Fibroblast of skin of left quadriceps (primary cell): ENCODE measurements at places on chromosomes 11 and 22.

- DNase-seq, result no peak
Measured at GRCh38 chr11:62345861-62346260, 8.6 kb downstream of the ASRGL1 start.

GRCh38 chr11:34600339-34601084 lies 20.4 kb upstream of the EHF start:
- no peak for DNase-seq

DNA sequence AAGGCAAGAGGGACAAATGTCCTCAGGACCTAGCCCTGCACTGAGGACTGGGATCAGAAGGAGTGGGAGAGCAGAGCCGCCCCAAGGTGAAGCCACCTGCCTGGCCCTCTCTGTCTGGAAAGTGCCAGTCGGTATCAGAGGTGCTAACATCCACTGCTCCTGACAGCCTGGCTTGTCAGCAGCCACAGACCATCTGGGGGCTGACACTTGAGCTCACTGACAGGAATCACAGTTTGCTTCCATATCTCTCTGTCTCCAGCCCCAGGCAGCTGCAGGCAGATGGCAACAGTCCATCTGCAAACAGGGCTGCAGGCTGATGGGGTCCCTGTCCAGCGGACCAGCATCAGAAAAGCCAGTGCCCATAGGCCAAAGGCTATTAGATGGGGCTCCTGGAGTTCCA lies 5.5 kb downstream of the OPCML start:
- DNase-seq, result no peak

GRCh38 chr11:72413914-72414628 lies 20.3 kb downstream of the CLPB start:
- peak; percentile 38 for DNase-seq

- DNase-seq, result no peak
Measured at GRCh38 chr11:19672586-19673206, 39.9 kb upstream of the NAV2 start.

- no peak for DNase-seq
Measured at GRCh38 chr11:131977231-131977630, 606.8 kb downstream of the NTM start.

DNA sequence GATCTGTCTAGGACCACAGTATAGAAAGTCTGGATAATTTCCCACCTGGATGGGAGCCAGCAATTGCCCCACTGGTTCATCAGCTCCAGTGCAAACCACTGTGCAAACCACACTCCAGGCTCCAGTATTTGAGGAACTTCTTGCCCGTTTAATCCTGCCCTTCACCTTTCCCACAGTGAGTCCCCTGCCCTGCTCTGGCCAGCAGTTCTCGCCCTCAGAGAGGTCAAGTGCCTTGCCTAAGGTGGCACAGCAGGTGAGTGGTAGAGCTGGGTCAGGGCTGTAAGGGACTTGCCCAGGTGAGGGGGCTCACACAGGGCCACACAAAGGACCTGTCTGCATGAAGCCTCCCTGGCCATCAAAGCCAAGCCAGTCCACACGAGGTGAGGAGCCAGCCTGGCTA lies 24.1 kb downstream of the MS4A10 start:
- DNase-seq, result no peak

DNA sequence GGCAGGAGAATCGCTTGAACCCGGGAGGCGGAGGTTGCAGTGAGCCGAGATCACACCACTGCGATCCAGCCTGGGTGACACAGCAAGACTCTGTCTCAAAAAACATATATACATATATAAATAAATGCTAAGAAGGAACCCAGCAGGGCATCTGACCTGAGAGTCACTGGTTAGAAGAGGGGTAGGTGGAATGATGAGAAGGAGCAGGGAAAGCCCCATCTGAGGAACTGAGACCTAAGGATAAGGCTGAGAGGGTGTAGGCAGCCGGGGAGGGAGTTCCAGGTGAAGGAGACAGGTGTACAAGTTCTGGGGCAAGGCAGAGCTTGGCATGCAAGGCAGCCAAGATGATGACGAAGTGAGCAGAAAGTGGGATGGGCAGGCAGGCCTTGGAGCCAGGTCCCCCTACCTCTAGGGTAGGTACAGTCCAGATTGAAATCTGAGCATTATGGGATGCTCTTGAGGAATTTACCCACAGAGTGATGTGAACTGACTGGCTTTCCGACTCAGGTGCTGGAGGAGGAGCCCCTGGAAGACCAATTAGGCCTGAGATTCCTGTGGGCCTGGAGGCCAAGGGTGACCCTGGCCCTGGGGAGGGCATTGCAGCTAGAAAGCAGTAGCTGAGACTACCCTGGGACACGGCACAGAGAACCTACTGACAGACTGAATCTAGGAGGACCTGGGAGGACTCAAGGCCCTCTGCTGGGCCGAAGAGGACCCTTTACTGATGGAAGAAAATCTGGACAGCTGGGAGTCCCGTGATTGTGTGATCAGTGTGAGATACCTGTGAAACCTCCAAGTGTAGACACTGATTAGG lies 22.8 kb downstream of the KLHL22 start:
- no peak for DNase-seq

DNA sequence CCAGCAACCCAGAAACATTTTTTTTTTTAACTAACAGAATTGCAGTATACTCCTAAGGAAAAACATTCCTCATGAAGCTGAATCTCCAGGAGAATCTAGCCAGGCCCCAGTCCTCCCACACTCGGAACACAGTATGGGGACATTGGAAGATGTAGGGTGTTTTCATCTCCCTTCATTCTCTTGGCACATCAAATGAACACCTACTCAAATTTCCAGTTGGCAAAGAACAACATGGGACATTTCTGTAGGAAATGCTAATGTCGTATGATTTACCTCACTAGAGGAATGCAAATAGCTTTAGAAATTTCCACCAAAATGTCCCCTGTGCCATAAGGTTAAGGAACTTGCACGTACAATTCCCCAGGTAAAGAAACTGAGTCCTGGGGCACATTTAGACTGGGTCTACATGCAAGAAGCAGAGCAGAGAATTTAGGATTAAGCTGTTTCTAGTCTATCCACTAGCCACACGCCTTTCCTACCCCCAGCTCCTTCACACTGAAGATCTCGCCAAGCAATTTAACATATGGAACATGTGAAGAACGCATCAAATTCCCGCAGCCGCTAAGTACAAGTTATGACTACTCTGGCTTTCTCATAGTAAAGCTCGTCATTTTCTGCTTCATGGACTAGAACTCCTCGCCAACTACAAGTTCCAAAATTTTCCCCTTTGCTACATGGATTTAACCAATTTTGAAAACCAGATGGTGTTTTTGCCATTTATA lies 2.9 kb upstream of the CADM1 start:
- DNase-seq, result no peak
